ENCODE measurements at places on chromosomes 7 and 10. TPM values are rescaled to one million over a fixed set of nuclear protein-coding genes. Genes with fewer than 3 reads are reported as not detected.

Gene CPVL
- 20.6 TPM for total RNA-seq

- H3K4me1 ChIP-seq: no peaks in the 10 kb centered on the region
- no peak for DNase-seq
Measured at GRCh38 chr10:91953600-91954160, 30.1 kb downstream of the BTAF1 start.

DNA sequence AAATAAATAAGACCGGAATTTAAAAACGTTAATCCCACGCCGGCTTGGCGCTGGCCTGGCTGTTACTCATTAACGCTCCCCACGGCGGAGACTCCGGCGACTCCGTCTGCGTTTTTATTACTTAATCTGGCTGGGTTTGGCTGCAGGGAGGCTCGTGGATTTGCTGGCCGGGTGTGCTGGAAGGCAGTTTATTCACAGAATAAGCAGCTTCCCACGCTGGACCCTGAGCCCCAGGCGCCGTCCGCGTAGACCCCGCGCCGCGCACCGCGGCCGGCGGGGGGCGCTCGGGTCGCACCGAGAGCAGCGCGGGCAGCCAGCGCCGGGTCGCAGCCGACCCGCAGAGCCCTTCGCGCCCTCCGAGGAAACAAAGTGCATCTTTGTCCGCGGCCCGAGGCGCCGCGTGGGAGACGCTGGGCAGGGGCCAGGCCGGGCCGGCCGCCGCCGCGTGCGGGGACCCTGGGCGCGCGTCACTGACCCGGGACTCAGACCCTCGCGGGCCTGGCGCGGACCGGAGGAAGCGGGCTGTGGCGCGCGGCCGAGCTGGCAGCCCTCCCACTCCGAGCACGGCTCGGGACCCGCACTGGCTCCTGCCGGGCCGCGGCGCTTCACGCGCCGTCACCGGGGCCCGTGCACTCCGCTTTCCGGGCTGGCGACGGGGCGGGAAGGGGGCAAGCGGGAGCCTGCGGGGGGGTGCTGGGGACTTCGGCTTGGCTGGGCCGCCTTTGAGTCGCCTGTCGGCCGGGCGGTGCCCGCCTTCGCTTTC lies 587 bp upstream of the GRK5 start:
- H3K27me3 ChIP-seq: no peaks in the 10 kb centered on the region
- H3K27ac ChIP-seq: peak overlapping the region; percentile 80
- peak; percentile 84 for DNase-seq
- peak overlapping the region; percentile 95 for H3K4me3 ChIP-seq
- H3K36me3 ChIP-seq: no peaks in the 10 kb centered on the region

GRCh38 chr7:31122649-31123058 lies 70.5 kb downstream of the ADCYAP1R1 start:
- no peaks in the 10 kb centered on the region for H3K36me3 ChIP-seq
- H3K27ac ChIP-seq: no peak overlapping the region
- no peaks in the 10 kb centered on the region for H3K4me1 ChIP-seq
- no peak overlapping the region for H3K4me3 ChIP-seq
- peak; percentile 67 for DNase-seq

GRCh38 chr7:11161499-11161898 lies 187.8 kb downstream of the PHF14 start:
- H3K27ac ChIP-seq: no peak overlapping the region
- no peak overlapping the region for H3K4me3 ChIP-seq
- no peaks in the 10 kb centered on the region for H3K4me1 ChIP-seq
- H3K27me3 ChIP-seq: no peaks in the 10 kb centered on the region
- H3K36me3 ChIP-seq: no peaks in the 10 kb centered on the region
- DNase-seq: no peak

Data from aorta (tissue), 5 donors.